ENCODE measurements at places on chromosomes 13 and 19. TPM values are rescaled to one million over a fixed set of nuclear protein-coding genes. Genes with fewer than 3 reads are reported as not detected.

The CYP2F1 gene
- total RNA-seq = not detected

The DIAPH3 gene
- 20.9 TPM for total RNA-seq

The ZNF112 gene
- total RNA-seq = 8.6 TPM

The PRR12 gene
- 3.9 TPM for total RNA-seq

The PLA2G4C gene
- total RNA-seq = 6.8 TPM

The RASA3 gene
- total RNA-seq = 41.6 TPM

The ERCC5 gene
- 67.3 TPM for total RNA-seq

The FFAR1 gene
- total RNA-seq = not detected

The TMEM86B gene
- 1.7 TPM for total RNA-seq

The JOSD2 gene
- 30.0 TPM for total RNA-seq

The PEAK3 gene
- under 0.01 TPM for total RNA-seq

The BEST2 gene
- total RNA-seq = not detected

The CD70 gene
- total RNA-seq = not detected

The C19orf85 gene
- not detected for total RNA-seq

The COX6B2 gene
- under 0.01 TPM for total RNA-seq

The SIGLEC12 gene
- total RNA-seq = not detected

The HSPB6 gene
- 20.7 TPM for total RNA-seq

The ICAM5 gene
- total RNA-seq = 5.5 TPM

The PROZ gene
- total RNA-seq = not detected

Measured in fibroblast of villous mesenchyme (primary cell).